Heart left ventricle (tissue), 16 donors: ENCODE measurements at places on chromosomes 4 and X.

GRCh38 chrX:66410806-66411205 is 228.1 kb downstream of the EDA2R start:
- no peak for DNase-seq

DNA sequence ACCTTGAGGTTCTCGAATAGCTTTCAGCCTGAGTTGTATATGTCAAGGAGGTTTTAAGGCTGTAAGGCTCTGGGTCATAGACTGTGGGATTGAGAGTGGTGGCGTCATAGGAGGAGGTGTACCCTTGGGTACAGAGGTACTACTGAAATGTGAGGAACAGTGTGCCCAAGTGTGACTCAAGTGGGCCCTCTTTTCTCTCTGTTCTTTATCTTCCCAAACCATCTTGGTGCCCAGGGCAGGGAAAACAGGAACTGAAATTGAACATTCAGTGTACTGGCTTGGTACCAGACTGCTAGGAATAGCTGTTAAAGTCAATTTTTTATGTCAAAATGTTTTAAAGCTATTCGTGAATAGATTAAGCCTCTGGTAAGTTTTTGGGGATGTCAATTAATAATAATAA is 136.2 kb upstream of the RPS6KA3 start:
- DNase-seq, result no peak

- DNase-seq, result no peak
Measured at GRCh38 chr4:78311306-78311705, 240.3 kb upstream of the ANXA3 start.

- no peak for DNase-seq
Measured at GRCh38 chr4:76655566-76656479, 220.8 kb downstream of the SHROOM3 start.

DNA sequence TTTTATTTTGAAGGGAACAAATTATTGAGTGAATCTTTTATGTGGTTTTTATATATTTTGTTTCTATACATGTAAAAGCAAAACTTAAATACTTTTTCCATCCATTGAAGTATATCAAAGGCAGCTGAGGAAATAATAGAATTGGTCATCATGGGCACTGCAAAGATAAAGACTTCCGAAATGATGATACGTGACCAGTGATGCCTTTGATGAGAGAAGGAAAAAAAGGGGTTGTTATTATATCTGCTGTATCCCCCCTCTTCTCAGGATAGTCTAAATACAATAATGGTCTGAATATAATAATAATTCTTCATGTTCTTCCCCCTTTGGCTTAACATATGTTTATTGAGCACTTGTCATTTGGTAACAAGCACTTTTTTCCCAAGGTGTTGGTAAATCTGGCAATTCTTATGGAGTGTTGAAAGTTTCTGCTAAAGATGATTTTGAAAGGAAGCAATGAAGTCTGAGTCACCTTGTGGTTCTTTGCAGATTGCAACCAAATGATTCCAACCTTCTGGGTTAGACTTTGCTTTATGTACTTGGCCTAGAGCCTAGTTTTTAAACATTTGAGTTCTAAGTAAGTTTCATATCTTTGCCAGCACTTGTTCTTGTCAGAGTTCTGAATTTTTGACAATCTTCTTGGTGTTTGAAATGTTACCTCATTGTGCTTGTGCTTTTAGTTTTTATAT is 60.8 kb downstream of the USP9X start:
- DNase-seq, result no peak

GRCh38 chr4:147059064-147059731 is 113.5 kb upstream of the TTC29 start:
- no peak for DNase-seq

DNA sequence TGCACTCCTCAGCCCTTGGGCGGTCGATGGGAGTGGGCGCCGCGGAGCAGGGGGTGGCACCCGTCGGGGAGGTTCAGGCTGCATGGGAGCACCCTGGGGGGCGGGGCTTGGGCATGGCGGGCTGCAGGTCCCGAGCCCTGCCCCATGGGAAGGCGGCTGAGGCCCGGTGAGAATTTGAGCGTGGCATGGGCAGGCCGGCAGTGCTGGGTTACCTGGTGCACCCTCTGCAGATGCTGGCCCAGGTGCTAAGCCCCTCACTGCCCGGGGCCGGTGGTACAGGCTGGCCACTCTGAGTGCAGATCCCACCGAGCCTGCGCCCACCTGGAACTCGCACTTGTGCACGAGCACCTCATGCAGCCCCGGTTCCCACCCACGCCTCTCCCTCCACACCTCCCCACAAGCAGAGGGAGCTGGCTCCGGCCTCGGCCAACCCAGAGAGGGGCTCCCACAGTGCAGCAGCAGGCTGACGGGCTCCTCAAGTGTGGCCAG is 556.3 kb downstream of the GALNTL6 start:
- DNase-seq, result no peak

DNA sequence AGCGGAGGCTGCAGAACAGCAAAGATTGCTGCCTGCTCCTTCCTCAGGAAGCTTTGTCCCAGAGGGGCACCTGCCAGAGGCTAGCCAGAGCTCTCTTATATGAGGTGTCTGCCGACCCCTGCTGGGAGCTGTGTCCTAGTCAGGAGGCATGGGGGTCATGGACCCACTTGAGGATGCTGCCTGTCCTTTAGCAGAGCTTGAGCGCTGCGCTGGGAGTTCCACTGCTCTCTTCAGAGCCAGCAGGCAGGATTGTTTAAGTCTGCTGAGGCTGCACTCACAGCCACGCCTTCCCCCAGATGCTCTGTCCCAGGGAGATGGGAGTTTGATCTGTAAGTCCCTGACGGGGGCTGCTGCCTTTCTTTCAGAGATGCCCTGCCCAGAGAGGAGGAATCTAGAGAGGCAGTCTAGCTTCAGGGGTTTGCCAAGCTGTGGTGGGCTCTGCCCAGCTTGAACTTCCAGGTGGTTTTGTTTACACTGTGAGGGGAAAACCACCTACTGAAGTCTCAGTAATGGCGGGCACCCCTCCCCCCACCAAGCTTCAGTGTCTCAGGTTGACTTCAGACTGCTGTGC is 10.9 kb downstream of the DCK start:
- DNase-seq, result no peak
